ENCODE measurements at places on chromosomes 4 and X.

DNA sequence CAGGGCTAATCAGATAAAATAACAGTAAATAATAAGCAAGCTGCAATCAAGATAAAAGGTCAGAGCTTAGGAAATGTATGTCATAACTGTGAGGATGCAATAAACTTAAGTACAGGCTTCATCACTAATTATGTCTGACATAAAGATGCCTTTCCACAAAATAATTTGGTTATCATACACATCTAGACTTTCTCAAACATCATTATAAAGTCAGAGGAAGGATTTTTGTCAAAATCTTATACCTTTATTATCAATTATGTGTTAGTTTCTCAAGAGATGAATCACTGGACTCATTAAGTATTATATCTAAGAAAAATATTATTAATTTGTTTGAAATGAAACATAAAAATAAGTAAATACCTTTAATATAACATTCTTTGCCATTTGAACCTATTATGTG, 695.4 kb upstream of the INTU start:
- DNase-seq: no peak

GRCh38 chr4:92254767-92255442, 48.9 kb upstream of the GRID2 start:
- DNase-seq: no peak

GRCh38 chrX:13285229-13285628, 34.6 kb downstream of the ATXN3L start:
- DNase-seq: no peak

DNA sequence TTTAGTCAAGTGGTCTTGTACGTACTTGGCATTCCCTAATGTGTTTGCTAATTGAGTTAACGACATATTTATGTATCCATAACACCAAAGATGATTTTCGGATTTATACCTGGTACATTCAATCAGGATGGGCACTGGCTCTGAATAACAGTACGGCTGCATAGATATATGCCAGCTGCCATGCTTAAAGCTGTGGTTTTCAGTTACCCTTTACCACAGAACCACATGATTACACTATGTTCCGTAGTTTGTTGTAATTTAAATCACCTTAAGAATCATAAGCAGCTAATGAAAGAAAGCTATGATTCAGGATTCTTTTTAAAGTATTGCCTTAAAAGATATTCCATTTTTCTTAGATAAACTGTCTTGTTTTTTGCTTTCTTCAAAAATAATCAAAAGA, 53.6 kb downstream of the FIP1L1 start:
- no peak for DNase-seq

DNA sequence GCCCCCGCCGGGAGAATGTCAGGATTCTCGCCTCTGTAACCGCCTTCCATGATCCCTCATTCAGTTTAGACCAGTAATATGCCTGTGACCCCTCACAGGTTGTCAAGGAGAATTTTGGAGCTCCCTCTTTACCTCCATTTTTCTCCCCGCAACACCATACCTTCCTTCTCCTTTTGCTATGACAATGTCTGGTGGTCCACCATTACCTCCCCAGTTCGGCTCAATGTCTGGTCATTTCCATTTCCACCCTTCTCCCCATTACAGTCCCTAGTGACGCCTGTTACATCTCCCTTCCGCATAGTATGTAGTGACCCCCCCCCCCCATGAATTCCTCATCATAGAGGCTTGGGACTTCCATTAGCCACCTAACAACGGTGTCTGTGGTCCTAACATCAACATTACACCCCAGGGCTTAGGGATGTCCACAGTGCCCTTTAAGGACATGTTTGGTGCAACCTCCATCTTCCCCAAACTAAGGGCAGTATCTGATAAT, 700 bp downstream of the ARAF start:
- DNase-seq: no peak

DNA sequence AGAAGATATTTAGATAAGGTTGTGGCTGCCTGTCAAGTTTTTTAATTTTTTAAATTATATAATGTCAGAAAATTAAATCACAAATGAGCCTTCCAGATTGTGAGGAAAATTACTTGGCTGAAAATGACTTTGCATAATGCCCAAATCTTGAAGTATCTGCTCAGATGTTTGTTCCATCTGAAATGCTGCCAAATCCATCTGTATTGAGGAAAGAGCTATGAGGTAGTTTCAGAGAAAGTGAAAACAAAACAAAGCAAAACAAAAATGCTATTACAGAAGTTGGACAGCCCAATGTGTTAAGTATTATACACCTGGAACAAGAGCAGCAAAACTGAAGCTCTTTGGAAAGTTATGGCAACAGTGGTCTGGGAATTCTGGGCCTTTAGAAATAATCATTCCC, 23.3 kb upstream of the GUCY1B1 start:
- DNase-seq: no peak

DNA sequence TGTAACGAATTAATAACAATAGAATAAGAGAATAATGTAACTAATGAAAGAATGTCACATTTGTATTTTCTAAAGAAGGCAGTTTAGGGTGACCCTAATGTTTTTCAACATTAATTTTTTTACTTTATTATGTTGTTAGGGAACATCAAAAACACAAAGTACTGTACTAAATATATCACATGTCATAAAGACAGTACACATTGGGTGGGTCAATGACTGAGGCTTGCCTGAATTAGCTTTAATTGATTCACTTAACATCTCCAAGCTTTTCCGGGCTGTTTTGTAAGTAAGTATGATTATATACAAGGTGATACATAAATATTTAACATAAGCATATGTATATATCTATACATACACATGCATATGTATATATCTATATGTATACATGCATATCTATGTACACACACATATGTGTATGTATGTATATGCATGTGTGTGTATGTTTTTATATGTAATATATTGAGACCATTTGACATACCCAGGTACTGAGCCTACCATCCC, 43.4 kb upstream of the KLF3 start:
- DNase-seq: no peak

- DNase-seq: no peak
Measured at GRCh38 chr4:132767901-132768300, 381.2 kb upstream of the PCDH10 start.

GRCh38 chr4:777520-778262, 48.2 kb downstream of the CPLX1 start:
- DNase-seq: no peak

GRCh38 chrX:1218286-1218685, 5.8 kb upstream of the CRLF2 start:
- DNase-seq: no peak

GRCh38 chrX:105552395-105552794, 269.9 kb upstream of the NRK start:
- DNase-seq: no peak

DNA sequence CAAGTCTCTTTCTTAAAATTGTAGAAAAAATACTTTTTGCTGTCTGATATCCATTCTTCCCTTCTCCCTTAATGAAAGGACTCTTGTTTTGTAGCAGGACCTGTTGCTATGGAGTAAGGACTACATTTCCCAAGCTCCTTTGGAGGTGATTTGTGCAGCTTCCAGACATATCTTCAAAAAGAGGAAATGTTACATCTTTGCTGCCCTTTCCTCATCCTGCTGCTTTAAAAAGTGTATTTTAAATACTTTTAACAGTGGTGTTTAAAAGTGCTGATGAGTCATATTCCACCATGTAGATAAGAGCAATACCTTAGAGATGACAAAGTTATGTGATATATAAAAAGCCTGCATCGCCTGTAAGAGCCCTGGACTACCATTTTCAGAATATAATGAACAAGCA, 98.7 kb downstream of the CFAP299 start:
- DNase-seq: no peak

DNA sequence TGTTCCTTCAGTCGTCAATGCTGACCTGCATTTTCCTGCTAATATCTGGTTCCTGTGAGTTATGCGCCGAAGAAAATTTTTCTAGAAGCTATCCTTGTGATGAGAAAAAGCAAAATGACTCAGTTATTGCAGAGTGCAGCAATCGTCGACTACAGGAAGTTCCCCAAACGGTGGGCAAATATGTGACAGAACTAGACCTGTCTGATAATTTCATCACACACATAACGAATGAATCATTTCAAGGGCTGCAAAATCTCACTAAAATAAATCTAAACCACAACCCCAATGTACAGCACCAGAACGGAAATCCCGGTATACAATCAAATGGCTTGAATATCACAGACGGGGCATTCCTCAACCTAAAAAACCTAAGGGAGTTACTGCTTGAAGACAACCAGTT, 12.6 kb downstream of the TLR8 start:
- no peak for DNase-seq

DNA sequence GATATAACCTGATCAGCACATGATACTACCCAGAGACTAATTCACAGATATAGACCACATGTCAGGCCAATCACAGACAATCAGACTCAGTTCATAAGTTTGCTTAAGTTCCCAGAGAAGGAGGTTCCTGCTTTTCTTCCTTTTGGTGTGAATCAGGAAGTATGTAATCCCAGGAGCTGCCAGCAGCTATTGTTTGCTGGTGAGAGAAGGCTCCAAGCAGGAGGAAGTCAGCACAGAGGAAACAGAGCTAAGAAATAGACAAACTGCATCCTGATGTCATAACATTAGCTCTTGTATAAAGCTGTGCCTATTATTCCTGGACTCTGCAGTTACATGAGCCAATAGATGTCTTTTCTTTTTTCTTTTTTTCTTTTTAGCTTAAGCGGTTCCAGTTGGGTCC, 50.9 kb downstream of the UCHL1 start:
- no peak for DNase-seq

GRCh38 chr4:24382381-24382780, 202.0 kb downstream of the DHX15 start:
- DNase-seq: no peak

All from right forelimb (tissue), 1 donor.